ENCODE measurements at places on chromosomes 3 and 15.

DNA sequence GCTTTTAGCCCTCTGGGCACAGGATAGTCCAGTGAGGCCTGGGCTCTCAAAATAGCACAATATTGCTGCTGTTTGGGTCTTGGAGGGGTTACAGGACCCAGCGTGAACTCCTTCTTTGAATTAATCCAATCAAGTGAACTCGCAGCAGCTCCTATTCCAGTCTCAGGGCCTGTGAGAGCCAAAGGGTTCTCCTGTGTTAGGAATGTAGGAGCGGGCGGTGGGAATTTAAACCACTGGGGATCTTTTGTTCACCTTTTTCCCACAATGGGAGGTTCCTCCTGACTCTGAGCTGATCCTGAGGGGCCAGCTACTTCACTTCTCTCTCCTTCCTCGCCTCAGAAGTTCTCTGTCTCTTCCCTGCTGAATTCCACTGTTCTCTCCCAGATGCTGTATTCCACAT lies 504.0 kb downstream of the UNC13C start:
- DNase-seq, result no peak

- DNase-seq, result no peak
These were observed 5.9 kb upstream of the PPP1R2 start for GRCh38 chr3:195548987-195549386.

DNA sequence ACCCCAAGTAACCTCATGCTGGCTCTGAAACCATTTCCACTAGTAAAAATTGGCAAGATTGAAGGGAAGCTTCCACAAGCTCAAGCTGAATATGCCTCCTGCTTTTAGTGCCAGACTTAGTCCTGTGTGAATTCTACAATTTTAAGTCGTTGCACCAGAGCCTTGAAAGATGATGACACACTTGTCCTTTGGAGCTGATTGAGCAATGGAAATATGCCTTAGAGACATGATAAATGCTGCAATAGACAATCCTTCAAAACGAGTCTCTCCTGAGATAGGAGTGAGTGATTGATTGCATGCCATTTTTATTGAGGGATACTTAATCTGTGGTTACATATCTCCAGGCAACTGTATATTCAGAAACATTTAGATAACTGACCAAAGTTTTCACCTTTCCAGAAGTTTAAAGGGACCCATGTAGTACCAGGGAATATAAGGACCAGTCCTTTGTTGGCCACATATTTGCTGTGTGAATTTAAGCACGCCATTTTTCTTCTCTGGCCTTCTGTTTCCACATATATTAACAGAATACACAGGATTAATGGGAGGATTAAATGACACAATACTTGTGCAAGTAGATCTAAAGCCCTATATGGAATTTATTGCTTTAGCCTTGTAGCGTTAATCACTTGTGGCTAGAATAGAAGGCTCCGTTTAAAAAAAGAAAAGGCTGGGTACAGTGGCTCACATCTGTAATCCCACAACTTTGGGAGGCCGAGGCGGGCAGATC lies 65.1 kb downstream of the PPARG start:
- DNase-seq, result no peak

DNA sequence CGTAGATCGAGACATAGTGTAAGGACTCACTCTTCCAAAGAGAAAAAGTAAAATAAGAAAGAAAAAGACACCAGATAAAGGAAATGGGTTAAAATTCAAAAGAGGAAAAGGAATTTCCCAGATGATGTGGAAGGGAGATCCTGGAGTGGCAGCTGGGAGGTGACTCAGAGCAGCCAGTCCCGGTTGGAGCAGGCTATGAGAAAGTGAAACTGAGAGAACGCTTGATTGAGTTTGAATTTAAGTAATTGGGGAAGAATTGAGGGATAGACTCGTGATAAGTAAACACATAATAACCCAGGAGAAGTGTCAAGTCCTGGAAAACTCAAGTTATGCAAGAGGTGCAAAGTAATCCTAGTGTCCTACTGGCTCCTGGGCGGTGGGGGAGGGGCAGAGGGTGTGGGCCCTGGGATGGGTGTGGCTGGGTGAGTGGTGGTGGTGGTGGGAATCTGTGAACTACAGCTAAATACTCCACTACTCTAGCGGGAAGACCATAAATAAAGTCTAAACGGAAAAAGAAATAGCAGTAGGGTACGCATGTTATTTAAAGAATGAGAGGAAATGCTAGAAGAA lies 1.2 kb downstream of the PRR20G start:
- DNase-seq, result no peak

DNA sequence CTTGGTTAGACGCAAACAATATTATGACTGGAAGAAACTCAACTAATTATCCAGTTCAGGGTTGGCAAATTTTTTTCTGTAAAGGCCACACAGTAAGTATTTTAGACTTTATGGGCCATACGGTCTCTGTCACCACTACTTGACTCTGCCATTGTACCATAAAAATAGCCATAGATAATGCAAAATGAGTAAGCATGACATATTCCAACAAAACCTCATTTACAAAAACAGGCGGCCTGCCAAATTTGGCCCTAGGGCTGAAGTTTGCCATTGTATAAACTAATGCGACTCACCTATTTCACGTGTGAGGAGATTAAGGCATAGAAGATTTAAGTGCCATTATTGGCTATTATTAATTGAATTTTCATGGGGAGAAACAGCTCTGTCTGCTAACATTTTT lies 116.8 kb upstream of the CNTN6 start:
- no peak for DNase-seq

GRCh38 chr15:47401427-47401826 lies 315.9 kb upstream of the SEMA6D start:
- DNase-seq, result no peak

- DNase-seq, result no peak
These were observed 42.3 kb downstream of the RAB27A start for GRCh38 chr15:55247311-55247710.

GRCh38 chr3:197791892-197792647 lies 1.0 kb downstream of the LRCH3 start:
- DNase-seq, result no peak

GRCh38 chr3:14306142-14306541 lies 96.3 kb upstream of the SLC6A6 start:
- no peak for DNase-seq

- DNase-seq, result no peak
These were observed 135.2 kb downstream of the TP63 start for GRCh38 chr3:189766416-189766815.

- no peak for DNase-seq
These were observed 65.9 kb downstream of the CPN2 start for GRCh38 chr3:194285024-194285849.

DNA sequence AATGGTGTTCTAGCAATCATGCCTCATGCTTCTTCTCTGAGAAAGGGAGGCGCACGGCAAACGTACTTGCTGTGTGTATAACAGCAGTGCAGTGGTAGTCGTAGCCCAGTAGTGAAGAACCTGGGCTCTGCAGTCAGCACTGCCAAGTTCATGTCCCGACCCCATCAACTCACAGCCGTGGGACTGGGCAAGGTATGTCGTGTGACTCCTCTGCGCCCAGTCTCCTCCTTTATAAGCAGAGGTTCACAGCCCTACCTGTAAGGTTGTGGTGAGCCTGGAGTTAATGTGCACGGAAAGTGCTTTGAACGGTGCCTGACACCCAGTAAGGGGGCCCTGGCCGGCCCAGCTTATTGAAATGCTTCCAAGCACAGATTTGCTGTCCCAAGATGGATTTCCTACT lies 26.6 kb downstream of the EHD4 start:
- DNase-seq, result no peak
